ENCODE measurements at places on chromosomes 12 and 14.

GRCh38 chr12:92019491-92020277 is 126.0 kb downstream of the BTG1 start:
- no peak for DNase-seq

DNA sequence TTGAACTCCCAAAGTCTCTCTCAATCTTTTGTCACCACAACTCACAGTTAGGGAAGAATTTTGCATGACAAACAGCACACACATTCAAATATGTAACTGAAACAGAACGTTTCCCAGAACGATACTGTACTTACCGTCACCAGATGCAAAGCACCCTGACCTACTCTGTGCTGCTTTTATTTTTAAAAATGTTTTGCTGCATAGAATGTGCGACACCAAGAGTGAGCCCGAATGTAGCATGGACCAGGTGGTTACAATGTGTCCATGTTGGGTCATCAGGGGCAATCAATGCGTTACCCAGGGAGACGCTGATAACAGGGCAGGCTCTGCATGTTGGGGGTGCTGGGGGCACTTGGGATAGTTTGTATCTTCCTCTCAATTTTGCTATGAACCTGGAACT is 14.6 kb upstream of the EIF5 start:
- DNase-seq: no peak

DNA sequence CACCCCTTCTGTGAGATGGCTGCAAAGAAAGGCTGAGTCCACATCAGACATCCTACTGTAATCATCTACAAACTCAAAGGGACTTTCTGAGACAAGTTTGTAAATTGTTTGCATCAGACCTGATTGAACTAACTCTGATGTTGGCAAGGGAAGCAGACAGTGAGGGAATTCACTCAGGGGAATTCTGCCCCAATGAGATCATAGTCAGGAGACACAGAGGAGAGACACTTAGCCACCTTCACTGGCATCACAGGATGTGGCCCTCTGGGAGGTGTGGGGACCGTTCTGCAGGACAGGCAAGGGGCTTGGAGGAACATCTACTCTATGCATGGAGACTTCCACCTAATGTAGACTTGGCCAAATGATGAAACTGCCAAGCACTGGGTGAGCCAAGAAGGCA is 70.7 kb upstream of the DDX11 start:
- DNase-seq: no peak

- peak; percentile 38 for DNase-seq
Observed at GRCh38 chr14:59301354-59301753, 112.9 kb downstream of the DAAM1 start.

- no peak for DNase-seq
Observed at GRCh38 chr12:75481013-75481705, 604 bp downstream of the GLIPR1 start.

GRCh38 chr12:104003596-104003995 is 37.9 kb downstream of the TDG start:
- no peak for DNase-seq

GRCh38 chr14:22850944-22851764 is 14.8 kb downstream of the MMP14 start:
- peak; percentile 27 for DNase-seq

DNA sequence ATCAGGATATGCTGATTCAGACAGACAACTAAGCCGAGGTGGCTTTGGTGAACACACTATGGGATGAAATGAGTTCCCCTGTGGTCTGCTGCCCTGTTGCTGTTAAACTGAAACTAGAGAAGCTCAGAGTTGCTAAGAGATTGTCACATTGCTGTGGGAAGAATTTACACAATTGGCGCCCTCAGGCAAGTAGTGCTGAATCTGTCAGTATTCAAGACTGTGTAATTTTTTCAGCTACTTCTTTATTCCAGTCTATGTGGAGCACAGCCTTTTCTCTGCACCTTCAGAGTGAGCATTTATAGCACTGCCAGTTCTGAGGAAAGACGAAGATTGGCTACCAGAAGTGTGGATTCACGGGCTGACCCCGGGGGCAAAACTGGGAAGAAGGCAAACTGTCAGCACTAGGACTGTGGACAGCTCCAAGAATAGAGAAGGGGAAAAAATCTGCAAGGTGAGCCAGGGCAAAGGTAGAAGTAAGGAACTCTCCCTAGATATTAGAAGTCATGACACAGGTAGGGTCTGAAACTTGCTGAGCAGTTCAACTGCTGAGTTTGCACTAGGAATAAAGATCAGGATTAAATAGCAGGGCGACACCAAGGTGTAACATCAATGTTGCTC is 218.8 kb upstream of the TMPO start:
- DNase-seq: no peak

DNA sequence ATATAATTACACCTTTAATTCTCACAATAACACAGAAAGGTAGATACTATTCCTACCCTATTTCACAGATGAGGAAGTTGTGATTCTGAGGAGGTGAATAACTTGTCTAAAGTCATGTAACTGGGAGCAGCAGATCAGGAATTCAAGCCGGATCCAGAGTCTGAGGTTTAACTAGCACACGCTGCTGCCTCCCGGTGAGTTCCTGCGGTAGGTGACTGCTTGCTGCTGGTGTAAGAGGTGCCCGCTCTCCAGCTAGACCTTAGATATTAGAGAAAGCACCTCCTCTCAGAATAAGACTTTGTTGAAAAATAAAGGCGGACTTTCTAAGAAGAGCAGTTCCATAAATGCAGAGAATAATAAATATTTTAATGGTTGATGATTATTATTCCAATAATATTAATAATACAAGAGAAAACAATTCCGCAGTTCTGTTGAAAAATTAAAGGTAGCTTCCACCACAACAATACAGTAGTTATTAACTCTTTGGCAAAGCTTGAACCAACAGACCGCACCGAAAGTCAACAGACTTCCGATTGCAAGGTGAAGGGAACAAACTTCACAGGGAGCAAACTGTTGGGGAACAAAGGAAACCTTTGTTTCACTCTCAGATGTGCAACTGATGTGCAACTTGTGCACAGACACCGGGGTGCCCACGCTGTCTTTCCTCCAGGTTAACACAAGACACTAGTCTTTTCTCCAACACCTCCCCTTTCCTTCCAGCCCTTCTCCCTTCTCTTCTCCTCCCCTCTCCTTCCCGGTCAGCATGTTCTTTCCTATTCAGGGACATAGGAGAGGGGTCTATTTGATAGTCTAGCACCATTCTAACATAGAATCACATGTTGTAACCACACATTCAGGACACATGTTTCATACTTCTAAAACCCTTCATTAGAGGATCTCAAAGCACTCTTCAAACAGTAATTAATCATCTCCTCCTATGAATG is 73.2 kb upstream of the EGLN3 start:
- no peak for DNase-seq

GRCh38 chr12:93018610-93019009 is 89.5 kb upstream of the EEA1 start:
- no peak for DNase-seq

DNA sequence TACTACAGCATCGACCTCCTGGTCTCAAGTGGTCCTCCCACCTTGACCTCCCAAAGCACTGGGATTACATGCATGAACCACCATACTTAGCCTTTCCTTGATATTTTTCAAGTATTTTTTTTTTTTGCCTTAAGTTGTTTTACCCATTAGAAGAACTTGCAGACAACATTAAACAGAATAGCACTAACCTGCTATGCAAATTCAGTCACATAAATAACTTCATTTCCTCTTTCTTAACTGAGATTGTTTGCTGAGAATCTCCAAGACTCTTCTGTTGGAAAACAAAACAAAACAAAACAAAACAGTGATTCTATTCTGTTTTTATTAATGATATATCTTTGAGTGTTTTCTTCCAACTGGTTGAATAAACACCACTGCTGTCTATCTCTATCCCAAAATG is 115.9 kb upstream of the IFNG-AS1 start:
- DNase-seq: no peak

DNA sequence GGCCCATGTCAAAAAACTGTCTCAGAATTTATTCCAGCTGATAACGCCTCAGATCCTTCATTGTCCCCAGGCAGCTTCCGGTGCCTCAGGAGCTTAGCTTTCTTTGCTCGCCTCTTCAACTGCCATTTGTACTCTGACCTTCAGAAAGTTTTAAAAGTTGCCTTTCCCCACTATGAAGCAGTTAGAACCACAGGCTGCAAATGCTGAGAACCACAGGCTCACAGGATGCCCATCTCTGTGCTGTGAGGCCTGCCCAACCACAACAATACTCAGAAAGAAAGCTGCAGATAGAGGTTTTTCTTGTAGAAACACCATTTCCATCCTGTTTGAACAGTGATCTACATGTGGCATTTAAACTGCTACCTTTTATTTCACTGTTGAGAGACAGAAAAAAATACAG is 131.1 kb downstream of the PRKCH start:
- DNase-seq: peak; percentile 80

- DNase-seq: no peak
Observed at GRCh38 chr12:77407931-77408330, 342.6 kb upstream of the E2F7 start.

DNA sequence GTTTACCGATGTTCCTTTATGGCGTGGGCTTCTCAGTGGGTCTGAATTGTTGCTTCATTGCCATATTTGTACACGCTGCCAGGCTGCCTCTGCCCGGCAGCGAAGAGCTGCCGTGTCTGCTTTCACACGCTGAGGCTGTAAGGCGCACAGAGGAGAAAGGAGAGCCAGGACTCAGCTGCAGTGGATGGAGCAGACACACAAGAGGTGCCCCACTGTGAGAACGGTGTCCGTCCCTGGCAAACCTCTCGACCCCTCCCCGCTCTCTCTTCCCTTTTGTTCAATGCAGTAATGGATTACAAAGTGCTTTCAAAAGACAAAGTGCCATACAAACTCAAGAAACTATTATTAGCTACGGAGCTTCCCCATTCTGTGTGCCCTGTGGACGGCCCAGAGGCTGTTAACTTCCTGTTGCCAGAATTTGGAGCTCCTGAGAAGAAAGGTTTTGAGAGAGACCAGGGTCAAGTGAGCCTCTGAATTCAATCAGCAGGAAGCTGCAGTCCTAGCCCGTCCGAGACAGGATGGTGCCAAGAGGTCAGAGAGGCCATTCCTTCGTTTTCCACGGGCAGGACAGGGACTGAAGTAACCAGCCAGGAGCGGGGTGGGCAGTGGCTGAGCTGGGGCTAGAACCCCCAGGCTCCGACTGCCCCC is 15.8 kb downstream of the CCND2 start:
- no peak for DNase-seq

DNA sequence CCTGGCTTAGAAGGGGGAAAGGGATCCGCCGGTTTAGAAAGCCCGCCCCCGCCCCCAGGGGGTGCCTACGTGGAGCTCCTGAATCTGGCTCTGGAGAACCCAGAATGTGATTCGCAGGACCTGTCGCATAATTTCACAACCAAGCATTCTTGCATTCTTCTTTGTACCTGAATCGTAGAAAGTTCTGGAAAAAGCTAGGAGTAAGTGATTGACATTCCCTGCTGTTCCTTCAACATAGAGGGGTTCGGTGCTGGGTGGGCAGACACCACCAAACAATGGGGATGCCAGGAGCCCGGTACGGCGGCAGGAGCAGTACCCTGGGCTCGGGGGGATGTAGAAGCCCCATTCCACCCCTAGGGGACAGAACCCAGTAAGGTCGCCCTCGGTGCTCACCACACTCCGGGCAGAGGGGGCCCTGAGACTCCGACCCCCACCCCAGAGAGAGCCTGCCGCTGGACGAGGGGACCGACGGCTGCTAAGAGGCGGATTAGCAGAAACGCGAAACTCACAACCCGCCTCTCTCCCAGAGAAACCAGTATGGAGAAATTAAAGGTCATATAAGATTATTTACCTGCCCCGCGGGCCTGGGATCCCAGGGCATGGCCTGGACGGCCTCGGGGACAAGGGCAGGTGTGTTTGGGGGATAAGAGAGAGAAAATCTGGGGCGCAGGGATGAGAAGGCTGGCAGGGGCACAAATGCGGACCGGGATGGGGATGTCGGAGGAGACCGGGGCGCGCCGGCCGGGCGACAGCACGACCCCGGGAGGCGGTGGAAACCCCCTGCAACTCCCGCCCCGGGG is 520 bp downstream of the CSRP2 start:
- DNase-seq: peak; percentile 12

DNA sequence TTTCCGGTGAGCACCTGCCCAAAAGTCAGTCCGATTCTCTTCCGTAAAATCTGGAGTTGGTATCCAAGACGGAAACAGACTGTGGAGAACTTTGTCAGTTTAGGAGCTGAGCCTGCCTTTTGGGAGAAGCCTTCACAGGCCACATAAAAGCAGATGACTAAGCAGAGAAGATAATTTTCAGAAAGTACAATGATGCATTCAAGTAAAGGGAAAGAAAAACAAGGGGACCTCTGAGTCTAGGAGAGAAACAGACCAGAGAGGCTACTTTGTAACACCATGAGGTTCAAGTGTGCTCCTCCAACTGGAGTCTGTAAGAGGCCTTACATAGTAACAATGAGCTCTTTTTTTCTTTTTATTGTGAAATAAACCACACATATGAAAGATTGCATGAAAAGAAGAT is 21.1 kb downstream of the TMED8 start:
- DNase-seq: no peak

GRCh38 chr12:119715268-119715620 is 47.3 kb downstream of the PRKAB1 start:
- no peak for DNase-seq

GRCh38 chr12:30019366-30020140 is 235.8 kb upstream of the TMTC1 start:
- DNase-seq: no peak

DNA sequence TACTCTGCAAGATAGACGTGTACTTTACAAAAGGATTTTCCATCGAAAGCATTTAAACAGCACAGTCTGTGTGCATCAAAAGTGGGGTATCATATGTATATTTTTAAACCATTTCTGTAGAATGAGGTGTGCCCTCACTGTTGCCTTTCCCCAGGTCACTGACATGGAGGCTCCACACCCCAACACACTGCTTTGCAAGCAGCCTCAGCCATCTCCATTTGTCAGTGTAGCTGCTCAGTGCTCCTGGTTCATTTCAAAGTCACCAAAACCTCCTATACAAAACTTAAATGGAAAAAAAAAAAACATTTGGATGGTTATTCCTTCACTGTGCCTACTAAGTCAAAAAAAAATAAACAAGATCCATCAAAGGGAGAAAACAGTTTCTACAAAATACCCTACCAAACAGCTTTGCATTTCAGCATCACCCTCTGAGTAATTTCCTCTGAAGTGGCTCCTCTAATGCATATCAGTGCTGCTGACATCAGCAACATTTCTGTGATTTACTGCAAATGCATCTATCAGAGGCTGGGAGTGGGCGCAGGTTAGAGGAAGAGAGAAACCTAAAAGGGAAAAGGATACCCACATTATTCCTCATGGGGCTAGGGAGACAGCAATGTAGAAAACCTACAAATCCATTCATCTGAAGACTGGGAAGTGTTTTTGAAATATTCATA is 46.0 kb downstream of the KCNK10 start:
- no peak for DNase-seq

DNA sequence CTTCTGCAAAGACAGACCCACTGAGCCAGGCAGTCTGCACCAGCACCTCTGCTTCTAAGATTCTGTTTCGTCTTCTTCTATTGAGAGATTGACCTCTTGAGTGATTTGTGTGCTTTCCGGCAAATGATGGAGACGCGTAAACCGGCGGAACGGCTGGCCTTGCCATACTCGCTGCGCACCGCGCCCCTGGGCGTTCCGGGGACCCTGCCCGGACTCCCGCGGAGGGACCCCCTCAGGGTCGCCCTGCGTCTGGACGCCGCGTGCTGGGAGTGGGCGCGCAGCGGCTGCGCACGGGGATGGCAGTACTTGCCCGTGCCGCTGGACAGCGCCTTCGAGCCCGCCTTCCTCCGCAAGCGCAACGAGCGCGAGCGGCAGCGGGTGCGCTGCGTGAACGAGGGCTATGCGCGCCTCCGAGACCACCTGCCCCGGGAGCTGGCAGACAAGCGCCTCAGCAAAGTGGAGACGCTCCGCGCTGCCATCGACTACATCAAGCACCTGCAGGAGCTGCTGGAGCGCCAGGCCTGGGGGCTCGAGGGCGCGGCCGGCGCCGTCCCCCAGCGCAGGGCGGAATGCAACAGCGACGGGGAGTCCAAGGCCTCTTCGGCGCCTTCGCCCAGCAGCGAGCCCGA is 703 bp downstream of the ASCL4 start:
- peak; percentile 8 for DNase-seq
